RWPE1 (cell line): ENCODE measurements at places on chromosomes 12 and 14.

DNA sequence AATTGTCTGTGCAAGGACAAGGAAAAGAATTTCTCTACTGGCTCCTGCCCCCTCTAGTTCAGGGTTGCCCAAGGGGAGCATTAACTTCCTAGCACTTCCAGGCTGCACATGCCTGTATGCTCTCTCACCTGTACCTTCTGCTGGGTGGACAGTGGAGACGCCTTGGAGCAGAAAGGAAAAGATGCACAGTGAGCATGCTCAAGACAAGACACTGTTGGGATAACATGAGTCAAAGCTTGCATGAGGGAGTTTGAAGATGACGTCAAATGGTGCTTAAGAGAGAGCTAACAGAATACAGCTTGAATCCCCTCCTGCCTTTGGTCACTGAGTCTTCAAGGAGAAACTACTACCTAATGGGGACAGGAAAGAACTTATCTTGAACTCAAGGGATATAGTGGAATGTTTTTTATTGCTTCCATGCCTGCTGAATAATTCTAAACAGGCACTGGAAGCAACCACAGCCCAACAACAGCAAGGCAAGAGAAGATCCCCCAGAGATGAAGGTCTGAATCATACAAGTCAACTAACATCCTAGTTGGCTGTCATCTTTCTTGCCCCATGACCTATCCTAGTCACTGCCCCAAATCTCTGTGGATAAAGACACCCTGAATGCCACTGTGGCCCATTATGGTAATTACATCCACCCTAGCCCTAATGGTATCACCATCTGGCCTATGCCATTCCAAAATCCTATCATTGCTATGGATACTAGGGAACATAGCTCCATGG is 23.5 kb downstream of the RPS6KA5 start:
- DNase-seq: no peak

- no peak for DNase-seq
Observed at GRCh38 chr14:74652541-74652940, 40.5 kb upstream of the LTBP2 start.

DNA sequence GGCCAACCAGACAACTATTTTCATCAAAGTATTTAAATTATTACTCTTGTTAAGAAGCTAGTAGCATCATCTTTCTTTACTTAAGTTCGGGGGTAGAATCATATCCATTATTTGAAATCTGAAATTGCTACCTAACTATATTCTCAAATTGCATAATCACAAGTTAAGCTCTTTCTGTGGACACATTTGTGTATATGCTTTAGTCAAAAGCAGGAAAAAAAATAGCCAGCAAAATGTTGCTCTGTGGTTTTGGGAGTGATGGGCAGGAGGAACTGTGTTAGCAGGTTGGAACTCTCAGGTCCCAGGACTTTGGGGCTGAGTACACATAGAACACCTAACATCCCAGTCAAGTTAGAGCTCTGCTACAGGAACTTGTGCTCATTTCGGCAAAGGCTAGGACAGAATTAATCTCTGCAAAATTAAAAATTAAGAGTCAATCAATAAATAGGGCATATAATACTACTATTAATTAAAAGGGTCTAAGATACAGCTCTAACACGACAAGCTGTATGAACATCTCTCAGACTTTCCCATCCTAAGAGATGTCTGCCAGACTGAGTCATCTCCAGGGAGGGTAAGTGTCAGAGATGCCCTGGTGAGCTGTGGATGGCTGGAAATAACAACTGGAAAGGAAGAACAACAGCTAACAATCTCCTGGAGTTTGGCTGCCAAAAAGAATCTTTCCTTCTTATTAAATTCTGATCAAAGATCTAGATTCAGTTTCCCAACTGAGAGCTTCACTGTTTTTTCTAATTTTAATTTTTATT is 203.5 kb upstream of the GZMB start:
- DNase-seq: no peak

- DNase-seq: no peak
Observed at GRCh38 chr12:67909681-67910080, 79.6 kb upstream of the IFNG-AS1 start.

- no peak for DNase-seq
Observed at GRCh38 chr12:119006746-119007145, 25.4 kb downstream of the SRRM4 start.

DNA sequence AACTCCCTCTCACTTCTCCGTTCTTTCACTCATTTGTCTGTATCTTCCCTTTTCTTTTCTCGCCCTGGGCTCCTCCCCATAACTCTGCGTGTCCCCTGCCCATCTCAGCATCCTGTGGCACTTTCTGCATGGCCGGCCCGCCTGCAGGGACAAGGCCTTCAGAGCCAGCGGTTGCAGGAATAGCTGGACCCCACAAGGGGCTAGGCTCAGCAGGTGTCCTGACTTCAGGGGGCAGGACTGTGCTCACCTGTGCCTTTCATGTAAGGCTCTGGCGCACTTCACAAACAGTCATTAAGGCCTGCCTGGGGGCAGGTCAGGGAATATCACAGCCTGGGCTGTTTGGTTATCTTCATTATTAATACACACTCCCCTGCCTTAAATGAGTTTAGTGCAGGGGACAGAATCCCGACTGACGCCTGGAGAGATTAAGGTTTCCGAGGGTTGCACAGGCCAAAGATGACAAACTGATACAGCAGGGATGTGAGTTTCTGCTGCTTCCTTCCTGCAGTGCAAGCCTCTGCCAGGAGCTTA is 768.8 kb upstream of the TBX3 start:
- no peak for DNase-seq
